ENCODE measurements at places on chromosomes 3 and 15. TPM values are rescaled to one million over a fixed set of nuclear protein-coding genes. Genes with fewer than 3 reads are reported as not detected.

Gene ISLR2
- total RNA-seq = 3.6 TPM

Gene CP
- total RNA-seq = 64.4 TPM

Gene SLC6A11
- 0.16 TPM for total RNA-seq

Gene NR1I2
- total RNA-seq = not detected

Gene CORO2B
- 5.4 TPM for total RNA-seq

All from subcutaneous adipose tissue (tissue), 4 donors.